Cortex of kidney (tissue), 1 donor: ENCODE measurements at places on chromosomes 7 and 10.

DNA sequence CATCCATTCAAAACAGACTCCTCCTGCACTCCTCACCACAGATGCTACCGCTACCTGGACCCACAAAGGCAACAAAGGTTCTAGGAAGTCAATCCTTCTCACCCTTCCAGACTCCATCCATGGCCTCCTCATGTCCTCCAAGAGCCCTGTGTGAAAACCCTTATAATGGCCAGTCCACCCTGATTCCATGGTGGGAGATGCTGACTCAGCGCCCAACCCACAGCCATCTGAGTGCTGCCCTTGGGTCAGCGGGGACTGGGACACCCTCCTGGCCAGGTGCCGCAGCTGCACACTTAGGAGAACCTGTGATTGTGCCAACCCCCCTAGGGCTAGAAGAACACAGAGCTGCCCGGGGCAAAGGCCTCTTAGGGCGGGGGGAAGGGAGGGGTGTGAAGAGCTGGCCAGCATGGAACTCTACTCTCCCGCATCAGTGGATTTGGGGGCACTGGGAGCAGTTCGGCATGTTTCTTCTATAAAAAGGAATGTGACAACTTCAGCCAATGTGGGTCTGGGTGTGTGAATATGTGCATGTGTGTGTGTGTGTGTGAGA lies 25.4 kb downstream of the TMEM273 start:
- no peak for DNase-seq

- DNase-seq: no peak
Measured at GRCh38 chr10:62084451-62084850, 183.0 kb downstream of the ARID5B start.

DNA sequence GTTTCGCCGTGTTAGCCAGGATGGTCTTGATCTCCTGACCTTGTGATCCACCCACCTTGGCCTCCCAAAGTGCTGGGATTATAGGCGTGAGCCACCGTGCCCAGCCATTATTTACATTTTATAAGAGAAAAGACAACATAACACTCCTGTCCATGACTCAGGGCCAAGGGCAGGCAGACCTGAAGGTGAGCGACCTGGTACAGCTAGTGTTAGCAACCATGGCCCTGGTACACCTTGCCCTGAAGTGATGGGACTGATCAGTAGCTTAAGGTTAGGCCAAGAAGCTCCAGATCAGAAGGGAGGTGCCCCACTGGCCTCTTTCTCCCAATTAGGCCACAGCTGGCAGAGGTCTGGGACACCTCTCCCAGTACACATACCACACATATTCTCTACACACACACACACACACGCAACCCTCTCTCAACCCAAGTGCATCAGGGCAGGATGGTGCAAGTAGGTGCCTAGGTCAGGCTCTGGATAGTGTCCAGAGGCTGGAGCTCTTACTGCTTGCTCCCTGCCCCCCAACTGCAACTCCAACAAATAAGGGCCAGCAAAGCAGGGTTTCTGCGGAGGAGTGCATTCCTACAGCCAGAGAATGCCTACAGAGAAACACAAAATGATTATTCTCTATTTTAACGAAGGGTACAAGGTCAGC lies 43.8 kb downstream of the DPCD start:
- DNase-seq: no peak

GRCh38 chr10:21579291-21579690 lies 45.3 kb downstream of the MLLT10 start:
- no peak for DNase-seq

- DNase-seq: no peak
Measured at GRCh38 chr10:110861930-110862649, 9.6 kb upstream of the PDCD4 start.

GRCh38 chr7:158264881-158265742 lies 322.5 kb downstream of the PTPRN2 start:
- DNase-seq: no peak

- no peak for DNase-seq
Measured at GRCh38 chr7:70410134-70410750, 721.7 kb upstream of the GALNT17 start.

GRCh38 chr7:373818-374705 lies 84.1 kb downstream of the FOXL3 start:
- DNase-seq: no peak

DNA sequence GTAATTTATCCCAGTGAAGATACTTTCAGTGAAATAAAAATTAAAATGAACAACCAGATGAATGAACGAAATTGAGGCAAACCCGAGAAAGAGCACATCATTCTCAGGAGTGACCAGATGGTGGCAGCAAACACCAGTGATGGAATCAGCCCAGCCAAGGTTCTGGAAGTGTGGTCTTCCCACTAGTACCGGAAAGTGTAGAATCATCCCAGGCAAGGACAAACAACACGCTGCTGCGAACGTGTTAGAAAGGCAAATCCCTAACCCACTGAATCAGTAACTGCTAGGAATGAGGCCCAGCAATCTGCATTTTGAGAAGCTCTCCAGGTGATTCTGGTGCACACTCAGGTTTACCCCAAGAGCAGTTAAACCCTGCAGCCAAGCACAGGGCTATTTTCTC lies 15.5 kb upstream of the SLC18A3 start:
- no peak for DNase-seq

DNA sequence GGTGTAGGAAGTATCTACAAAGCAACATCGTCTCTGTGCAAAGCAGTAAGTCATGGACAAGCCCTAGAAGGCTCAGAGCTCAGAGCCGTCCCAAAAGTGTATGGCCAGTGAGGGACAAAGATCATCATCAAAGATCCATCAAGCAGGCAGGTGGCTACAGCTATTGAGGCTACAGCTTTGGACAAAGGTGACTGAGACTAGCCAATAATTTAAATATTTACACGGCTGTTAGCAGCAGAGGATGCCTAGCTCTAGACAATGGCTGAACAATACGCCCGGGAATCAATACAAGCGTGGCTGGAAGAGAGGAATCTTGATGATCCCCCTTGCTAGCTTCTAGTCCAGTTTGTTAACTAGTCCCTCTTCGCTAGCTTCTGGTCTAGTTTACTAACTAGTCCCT lies 17.9 kb downstream of the NMT2 start:
- DNase-seq: no peak

DNA sequence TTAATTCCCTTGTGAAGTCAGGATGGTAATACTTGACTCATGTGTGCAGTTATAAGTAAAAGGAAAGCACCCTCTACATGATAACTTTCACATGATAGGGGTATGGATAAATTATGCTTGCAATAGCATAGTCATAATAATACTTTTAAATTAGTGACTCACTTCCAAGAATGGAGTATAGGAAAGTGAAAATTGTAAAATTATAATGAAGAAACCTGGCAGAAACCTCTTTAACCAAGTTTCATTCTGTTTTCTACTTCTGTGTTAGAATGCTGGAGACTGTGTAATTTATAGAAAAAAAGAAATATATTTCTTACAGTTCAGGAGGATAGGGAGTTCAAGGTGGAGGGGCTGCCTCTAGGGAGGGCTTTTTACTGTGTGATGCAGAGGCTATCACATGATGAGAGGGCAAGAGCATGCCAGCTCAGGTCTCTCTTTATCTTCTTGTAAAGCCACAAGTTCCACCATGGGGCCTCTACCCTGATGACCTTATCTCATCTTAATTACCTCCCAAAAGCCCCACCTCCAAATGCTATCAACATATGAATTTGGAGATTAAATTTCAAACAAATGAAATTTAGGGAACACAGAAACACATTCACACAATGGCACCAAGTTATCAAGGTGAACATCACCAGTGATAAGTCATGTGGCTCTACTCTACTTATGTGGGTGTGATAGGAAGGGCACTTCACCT lies 43.2 kb downstream of the HDAC9 start:
- no peak for DNase-seq

DNA sequence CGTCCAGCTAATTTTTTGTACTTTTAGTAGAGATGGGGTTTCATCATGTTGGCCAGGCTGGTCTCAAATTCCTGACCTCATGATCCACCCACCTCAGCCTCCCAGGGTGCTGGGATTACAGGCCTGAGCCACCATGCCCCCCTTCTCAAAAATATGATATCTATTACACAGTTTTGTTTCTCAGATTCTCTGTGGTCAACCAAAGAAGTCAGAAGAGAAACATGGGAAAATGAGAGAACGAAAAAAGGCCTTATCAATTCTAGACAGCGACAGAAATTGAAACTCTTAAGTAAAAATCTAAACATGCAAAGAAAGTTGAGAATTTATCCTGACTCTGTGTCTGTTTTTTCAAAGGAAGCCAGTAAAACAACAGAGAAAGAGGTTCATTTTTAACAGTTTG lies 283.8 kb upstream of the PLXDC2 start:
- no peak for DNase-seq

GRCh38 chr7:78543976-78544375 lies 745.4 kb downstream of the PHTF2 start:
- DNase-seq: no peak

DNA sequence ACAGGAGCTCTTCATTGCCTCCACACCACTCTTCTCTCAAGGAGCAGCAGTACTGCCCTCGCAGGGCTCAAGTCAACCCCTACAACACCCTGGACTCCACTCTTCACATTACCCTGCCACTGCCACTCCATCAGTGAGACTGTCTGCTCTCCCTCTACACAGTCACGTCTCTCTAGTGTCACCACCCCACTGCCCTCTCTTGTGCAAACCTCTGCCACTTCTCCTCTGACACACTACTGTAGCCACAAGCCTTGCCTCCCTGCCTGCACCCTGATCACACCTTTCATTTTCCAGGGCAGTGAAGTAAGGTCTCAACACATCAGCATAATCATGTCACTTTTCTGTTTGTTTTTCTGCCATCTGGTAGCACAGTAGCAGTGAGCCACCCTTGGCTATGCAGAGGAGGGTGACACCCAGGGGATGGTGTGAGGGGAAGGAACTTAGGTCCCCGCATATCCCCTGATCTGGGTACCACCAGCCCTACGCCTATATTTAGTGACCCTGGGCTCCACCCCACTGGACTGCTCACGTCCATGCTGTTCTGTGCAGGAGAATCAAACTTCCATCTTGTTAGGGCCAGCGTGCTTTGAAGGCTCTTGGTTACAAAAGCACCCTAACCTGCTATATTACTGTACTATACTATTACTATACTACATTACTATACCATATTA lies 1.6 kb downstream of the C10orf143 start:
- DNase-seq: no peak

GRCh38 chr10:117502421-117503243 lies 39.9 kb upstream of the EMX2 start:
- DNase-seq: no peak

DNA sequence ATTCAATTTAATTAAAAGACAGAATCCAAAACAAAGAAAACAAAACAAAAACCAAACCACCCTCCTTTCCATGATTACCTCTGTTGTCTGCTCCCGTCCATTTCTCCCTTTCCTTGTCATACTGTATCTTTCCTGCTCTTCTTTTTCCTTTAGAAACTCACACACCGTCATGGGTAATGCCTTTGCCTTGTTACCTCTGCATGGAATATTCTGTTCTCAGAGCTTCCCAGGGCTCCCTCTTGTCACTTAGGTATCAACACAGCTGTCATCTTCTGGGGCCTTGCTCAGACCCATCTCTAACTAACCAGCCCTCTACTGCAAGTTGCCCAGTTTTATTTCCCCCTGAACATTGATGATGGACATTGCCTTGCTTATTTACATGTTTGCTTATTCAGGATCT lies 30.2 kb upstream of the GIMAP8 start:
- no peak for DNase-seq

DNA sequence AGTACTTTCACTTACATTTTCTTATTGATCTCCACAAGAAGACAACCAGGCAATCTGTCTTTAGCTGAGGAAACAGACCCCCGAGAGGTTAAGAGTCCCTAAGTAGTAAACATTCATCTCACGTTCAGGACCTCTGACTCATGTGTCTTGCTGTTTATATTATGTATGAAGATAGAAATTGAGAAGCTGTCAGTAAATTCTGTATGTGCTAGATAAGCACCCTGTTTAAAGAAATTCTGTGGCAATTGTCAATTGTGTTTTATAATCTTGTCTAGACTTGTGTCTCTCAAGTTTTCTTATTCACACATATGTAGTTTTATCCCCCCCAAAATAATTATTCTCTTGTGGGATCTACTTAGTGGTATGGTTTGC lies 14.5 kb downstream of the ADK start:
- no peak for DNase-seq

DNA sequence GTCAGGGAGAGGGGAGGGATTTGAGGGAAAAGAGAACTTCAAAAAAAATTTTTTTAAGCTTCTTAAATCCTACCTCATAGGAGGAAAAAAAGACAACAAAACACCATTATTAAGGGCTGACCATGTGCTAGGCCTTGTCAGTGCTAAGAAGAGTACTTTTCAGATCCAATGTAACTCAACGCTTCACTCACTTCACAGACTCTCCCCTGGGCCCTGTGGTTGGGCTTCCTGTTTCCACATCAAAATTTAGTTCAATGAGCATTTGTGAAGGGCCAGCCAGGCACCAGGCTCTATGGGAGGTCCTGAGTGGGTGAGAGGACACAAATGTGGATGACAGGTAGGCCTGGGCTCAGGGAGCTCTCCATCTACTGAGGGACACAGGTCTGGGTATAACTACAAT lies 249.8 kb downstream of the PTEN start:
- no peak for DNase-seq

DNA sequence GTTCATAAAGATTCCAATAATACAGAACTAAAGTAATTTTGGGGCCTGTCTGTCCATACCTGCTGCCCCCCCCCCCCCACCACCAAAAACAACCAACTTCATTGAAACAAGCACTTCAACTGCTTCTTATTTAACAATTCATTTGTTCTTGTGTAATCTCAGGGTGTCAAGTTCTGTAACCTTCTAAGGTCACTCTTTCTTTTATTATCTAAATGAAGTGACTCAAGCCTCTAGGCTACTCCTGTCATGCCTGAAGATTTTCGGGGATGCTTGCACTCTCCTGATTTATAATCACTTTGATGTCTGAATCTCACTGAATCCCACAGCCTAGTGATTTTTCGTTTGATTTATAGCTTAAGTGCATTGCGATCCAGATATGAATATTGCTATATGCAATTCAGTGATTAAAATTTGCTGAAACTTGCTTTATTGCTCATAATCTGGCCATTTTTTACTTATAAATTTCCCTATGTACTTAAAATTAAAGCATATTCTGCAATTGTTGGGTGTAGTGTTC lies 27.2 kb downstream of the GARIN1A start:
- DNase-seq: no peak

GRCh38 chr10:69880301-69881081 lies 78.8 kb downstream of the COL13A1 start:
- no peak for DNase-seq
